AG04450 (cell line): ENCODE measurements at places on chromosomes 11 and 22.

DNA sequence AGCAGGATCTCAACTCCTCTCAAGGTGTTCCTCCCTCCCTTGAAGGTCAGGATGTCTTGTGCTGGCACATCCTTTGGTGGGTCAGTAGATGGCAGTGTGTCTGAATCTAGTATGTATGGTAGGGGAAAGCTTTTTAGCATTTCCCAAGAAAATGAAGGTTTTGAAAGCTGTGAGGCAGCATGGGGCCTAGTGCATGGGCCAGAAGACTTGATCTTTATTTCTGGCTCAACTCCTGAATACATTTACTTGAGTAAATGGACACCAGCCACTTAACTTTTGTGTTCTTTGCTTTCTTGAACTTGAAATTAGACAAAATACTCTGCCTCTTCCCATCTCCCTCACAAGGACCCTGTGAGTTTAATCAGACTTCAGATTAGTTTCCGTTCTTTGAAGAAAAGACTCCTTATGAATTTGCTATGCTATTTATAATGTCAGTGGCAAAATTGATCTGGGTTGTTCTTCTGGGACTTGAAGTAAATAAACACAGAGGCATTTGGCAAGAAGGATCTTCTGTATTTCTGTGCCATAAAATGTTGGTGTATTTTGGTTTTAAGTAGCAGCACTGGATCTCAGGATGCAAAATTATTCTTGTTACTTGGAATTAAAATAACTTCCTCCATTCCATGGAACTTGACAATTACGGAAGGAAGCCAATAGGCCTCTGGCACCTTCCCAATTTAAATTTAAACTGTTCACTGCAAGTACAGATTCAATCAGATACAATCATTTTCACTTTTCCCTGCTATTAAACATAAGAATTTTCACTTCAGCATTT is 288.8 kb downstream of the CASP12 start:
- peak; percentile 38 for DNase-seq

DNA sequence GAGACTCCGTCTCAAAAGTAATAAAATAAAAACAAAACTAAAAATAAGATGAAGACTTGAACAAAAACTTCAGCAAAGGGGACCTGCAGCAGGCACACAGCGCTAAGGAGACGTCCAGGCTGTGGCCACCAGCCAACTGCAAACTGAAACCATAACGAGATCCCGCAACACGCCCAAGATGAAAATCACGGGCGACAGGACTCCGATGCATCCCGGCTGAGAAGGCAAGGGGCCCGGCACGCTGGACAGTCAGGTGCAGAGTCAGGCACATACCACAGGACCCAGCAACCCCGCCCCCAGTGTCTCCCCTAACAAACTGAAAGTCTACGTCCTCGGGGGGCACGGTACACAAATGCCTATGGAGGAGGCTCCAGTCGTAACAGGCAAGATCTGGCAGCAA is 9.2 kb downstream of the HRAS start:
- no peak for DNase-seq

DNA sequence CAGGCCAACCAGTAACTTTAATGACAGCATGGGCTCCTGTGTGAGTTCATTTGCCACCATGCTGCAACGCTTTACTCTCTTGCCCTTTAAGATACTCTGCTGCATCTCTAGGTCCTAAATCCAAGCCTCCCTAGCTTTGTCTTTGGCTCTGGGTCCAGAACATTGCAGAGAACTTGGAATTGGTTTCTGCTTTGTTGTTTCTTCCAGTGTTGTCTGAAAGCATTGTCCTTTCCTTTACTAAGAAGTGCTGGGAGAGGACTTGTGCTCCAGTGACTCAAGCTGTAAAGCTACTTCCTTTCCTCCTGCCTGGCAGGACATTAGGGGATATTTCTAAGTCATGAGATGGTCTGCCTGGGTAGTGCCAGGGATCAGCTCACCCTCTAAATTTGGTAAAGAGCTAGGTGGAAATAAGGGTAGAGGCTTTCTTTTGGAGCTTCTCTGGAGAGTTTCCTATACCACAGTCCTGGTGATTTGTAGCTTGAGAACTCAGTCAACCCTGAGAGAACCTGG is 202.5 kb upstream of the CADM1 start:
- no peak for DNase-seq

DNA sequence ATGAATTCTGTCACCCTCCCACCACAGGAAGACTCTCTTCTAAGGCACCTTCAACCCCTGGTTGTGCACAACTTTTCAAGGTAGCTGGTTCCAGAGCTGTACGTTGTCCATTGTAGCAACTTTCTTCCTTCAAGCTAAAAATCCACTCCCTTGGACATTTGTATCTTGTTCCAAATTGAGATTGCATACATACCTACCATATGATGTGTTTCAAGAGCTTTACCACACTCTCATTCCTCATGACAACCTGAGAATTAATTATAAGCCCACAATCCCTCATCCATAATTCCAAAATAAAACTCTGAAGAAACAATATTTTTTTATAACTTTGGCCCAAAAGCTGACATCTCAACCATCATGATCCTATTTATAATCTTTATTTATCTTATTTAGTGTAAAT is 3.0 kb downstream of the OR52W1 start:
- no peak for DNase-seq

- no peak for DNase-seq
These were observed 904.5 kb downstream of the DLG2 start for GRCh38 chr11:84722583-84723108.

GRCh38 chr11:47254386-47254785 is 3.4 kb upstream of the NR1H3 start:
- DNase-seq, result no peak

- DNase-seq, result no peak
These were observed 526.0 kb downstream of the ETS1 start for GRCh38 chr11:128061281-128061871.

DNA sequence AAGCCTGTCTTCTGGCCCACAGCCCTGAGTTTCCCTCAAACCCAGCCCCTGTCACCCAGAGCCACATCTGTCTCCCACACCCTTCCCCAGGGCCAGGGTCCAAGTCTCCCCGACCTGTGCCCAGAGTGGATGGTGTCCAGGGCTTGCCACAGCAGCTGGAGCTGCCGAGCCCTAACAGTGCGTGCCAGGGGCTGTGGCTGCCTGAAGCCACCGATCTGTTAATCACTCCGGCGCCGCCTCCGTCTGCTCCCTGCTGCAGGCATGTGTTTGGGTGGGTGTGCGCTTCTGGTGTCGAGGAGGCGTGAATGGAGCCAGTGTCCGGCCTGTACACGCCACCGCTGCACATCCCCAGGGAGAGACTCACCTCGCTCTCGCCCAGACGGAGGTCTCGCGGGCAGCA is 26.1 kb downstream of the SHISAL1 start:
- DNase-seq, result no peak

GRCh38 chr11:27241311-27242122 is 121.5 kb downstream of the CCDC34 start:
- no peak for DNase-seq

DNA sequence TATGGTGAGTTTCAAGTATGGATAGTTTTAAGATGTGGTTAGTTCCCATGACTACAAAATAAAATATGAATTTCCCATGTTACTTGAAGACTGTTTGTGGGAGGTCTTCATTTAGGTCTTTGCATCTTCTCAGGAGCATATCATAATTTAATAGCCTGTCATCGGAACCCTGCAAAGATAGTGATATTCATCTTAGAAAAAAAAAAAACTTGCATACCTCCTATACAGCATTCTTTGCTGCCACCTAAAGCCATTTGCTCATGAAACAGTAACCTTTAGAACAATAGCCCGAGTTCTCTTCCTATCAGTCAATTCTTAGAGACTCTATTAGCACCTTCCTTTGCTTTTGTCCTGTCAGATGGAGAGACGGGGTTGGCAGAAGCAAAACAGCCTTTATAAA is 75.3 kb downstream of the ARFGAP2 start:
- DNase-seq, result no peak

DNA sequence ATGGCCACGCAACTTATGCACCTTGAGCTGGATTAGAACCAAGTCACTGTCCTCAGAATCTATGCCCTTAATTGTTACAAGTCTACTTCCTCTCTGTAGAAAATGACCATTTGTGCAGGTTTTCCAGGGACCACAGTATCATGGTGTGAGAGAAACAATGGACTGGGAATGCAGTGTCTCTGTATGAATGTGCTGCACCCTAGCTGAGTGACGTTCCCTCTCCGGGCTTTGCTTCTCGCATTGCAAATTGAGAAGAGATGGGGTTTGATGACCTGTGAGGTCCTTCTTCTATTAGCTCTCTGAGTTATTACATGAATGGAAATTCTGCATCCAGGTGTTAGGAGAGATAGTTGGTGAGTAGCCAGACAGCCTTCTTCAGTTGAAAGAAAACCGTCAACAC is 1052.3 kb downstream of the NTM start:
- DNase-seq, result no peak

DNA sequence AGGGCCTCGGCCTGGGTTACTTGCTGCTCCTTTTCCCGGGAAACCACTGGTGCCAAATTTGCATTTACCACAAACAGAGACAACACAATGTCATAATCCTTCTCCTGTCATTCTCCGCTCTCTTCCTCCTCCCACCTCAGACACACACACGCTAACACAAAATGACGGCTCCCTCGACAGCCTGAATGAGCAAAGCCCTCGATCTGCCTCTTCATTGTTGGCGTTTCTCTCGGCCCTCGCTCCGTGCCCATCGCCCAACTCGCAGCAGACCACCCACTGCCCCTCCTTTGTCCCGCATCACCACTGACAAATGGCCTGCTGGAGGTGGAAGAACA is 12.5 kb upstream of the TCF20 start:
- DNase-seq, result no peak

DNA sequence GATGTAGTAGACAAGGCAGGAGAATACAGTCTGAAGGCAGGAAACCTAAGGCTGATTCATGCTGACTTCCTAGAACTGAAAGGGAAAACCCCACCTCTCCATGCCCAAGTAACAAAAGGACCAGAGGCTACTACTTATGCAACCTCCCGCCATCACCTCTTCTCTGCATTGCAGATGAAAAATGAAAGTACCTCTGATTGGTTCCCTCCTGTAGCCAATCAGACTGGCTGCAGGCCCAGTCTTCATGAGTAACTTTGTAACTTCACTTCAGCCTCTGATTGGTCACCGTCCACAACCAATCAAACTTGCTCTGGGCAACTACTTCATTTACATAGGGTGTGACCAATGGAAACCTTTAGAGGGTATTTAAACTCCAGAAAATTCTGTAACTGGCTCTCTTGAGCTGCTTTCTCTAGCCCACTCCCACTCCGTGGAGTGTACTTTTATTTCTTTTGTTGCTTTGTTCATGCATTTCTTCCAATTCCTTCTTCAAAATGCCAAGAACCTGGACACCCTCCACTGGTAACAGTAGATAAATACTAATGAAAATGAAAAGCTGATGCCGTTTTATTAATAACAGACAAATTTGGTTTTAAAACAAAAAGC is 5.2 kb upstream of the MAP6 start:
- no peak for DNase-seq

- no peak for DNase-seq
These were observed 103.6 kb downstream of the NECTIN1 start for GRCh38 chr11:119625206-119625978.

GRCh38 chr11:61555051-61555969 is 25.6 kb downstream of the SYT7 start:
- DNase-seq, result no peak

- DNase-seq, result no peak
These were observed 4.3 kb downstream of the SLC15A3 start for GRCh38 chr11:60947700-60948099.

DNA sequence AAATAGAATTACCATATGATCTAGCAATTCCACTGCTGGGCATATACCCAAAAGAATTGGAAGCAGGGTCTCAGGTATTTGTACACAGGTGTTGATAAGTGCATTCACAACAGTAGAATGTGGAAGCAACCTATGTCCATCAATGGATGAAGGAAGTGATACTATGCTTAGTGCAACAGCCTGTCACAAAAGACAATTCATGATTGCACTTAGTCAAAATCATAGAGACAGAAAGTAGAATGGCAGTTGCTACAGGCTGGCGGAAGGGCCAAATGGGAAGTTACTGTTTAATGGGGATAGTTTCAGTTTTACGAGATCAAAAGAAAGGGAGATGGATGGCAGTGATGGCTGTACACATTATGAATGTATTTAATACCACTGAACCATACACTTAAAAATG is 42.0 kb downstream of the SGSM3 start:
- DNase-seq, result no peak

GRCh38 chr11:95193541-95193940 is 37.5 kb downstream of the SESN3 start:
- no peak for DNase-seq

DNA sequence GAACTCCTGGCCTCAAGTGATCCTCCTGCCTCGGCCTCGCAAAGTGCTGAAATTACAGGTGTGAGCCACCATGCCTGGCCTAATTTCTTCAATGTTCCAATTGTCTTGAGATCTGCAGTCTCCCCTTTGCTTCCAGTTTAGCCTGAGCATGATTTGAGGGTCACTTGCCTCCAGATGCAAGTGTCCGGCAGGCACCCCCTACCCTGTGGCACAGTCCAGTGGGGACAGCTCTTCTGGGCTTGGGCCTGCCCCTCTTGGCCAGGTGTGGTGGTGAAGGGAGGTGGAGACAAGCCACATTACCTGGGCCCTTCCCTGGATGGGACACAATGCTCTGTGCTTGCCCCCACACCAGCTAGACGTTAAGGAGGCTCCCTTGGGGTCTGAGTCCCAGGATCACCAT is 21.3 kb upstream of the CACNG2 start:
- no peak for DNase-seq

DNA sequence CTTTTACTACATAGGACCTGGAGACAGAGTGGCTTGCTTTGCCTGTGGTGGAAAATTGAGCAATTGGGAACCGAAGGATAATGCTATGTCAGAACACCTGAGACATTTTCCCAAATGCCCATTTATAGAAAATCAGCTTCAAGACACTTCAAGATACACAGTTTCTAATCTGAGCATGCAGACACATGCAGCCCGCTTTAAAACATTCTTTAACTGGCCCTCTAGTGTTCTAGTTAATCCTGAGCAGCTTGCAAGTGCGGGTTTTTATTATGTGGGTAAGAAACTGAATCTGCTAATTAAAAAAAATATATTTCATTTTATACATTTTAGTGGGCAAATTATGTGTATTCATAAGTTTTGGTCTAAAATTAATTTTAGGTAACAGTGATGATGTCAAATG is 7.8 kb downstream of the BIRC3 start:
- DNase-seq, result no peak

- no peak for DNase-seq
These were observed 2.3 kb upstream of the TIRAP start for GRCh38 chr11:126280595-126280994.

GRCh38 chr11:15577519-15577918 is 462.8 kb downstream of the INSC start:
- DNase-seq, result no peak

- DNase-seq, result no peak
These were observed 951.3 kb upstream of the CHORDC1 start for GRCh38 chr11:91174193-91174592.

GRCh38 chr11:116842909-116843308 is 5.5 kb upstream of the APOA1 start:
- no peak for DNase-seq

GRCh38 chr11:59188954-59189353 is 17.0 kb downstream of the DTX4 start:
- no peak for DNase-seq

GRCh38 chr11:76209973-76210930 is 4.0 kb upstream of the WNT11 start:
- no peak for DNase-seq
